ENCODE measurements at places on chromosomes 12 and 14.

DNA sequence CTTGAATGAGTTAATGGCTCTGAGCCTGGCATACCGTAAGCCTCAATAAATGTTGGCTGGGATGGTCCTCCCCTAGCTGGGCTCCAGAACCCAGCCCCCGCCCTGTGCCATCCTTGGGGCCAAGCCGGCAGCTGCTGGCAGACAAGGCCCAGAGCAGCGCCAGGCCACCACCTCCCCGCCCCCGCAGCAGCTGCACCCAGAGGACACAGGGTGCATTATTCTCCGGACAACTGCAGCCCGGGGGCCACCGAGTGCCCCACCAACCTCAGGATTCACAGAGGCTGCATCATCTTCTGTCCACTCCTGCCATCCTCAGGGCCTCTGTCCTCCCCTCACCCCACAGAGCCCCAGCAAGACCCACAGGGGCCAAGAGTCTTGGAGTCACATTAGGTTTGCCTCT lies 92.7 kb downstream of the NCOR2 start:
- no peak for DNase-seq

- DNase-seq: no peak
Measured at GRCh38 chr12:1778911-1779310, 41.5 kb upstream of the LRTM2 start.

- DNase-seq: no peak
Measured at GRCh38 chr14:89681086-89682018, 264.3 kb upstream of the FOXN3 start.

GRCh38 chr12:1853716-1854115 lies 33.4 kb downstream of the LRTM2 start:
- DNase-seq: no peak

DNA sequence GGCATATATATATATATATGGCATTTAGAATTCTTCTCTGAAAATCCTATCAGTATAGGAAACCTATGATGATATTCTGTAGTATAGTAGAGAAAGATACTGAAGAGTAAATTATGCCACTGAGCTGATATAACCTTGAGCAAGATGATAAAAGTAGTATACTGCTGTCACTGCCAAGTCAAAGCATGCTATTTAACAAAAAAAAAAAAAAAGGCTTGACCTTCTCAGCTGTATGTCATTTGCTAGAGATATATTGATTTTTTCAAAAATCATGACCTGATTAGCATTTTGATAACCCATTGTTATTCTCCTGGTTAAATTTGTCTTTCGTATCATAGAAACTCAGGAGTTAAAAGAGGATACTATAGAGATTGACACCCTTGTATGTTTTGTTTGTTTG lies 299.4 kb downstream of the ADAMTS20 start:
- DNase-seq: no peak

DNA sequence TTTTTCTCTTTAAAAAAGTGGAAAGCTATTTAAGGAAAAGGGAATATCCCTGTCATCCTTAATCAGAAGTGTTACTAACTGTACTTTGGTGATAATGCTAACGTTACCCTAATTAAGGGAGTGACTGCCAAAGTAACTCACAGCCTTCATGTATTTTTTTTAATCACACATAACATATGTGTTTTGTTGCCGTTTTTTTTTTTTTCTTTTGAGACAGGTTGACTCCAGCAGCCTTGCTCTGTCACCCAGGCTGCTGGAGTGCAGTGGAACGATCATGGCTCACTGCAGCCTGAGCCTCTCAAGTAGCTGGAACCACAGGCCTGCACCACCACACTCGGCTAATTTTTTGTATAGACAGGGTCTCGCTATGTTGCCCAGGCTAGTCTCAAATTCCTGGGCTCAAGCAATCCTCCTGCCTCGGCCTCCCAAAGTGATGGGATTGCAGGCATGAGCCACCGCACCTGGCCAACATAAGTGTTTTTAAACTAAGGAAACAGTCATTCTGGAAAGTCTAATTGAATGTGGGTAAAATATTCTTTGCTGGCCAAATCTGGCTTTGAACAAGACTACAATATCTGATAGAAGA lies 56.5 kb downstream of the HECTD4 start:
- DNase-seq: no peak

DNA sequence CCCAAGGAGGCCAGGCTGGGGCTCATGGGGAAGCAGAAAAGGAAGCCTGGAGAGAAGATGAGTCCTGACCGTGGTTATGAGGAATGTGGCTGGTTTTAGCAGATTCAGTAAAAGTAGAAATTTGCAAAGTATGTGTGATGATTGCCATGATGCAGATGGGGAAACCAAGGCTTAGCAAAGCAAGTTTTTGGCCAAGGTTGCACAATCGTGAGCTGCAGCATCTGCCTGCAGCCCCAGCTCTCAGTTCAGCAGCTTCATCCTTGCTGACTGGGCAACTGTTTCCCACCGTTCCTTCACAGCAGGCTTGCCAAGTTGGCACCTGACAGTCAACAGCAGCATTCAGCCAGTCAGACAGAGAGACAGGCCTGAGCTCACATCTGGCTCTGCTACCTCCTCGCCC lies 656.7 kb downstream of the MED13L start:
- DNase-seq: no peak

GRCh38 chr12:103241184-103241583 lies 254.6 kb downstream of the C12orf42 start:
- DNase-seq: no peak

- no peak for DNase-seq
Measured at GRCh38 chr14:23729720-23730387, 93.7 kb downstream of the DHRS2 start.

DNA sequence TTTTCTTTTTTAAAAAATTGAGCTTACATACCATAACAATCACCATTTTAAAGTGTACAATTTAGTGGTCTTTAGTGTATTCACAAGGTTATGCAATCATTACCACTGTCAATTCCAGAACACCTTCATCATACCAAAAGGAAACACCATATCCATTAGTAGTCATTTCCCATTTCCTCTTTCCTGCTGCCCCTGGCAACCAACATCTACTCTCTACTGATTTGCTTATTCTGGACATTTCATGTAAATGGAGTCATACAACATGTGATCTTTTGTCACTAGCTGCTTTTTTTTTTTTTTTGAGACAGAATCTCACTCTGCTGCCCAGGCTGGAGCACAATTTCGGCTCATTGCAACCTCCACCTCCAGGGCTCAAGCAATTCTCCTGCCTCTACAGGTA lies 66.8 kb upstream of the CFL2 start:
- peak; percentile 72 for DNase-seq

Measured in astrocyte of the spinal cord (primary cell).